Activated CD4-positive, alpha-beta T cell treated with anti-CD3 and anti-CD28 coated beads, Interleukin-10, Interleukin-2, amounts not matched to agents 100 ng/mL and 50 ng/mL, durations not matched to agents 16 hours and 8 hours (primary cell): ENCODE measurements at places on chromosomes 7 and 10.

DNA sequence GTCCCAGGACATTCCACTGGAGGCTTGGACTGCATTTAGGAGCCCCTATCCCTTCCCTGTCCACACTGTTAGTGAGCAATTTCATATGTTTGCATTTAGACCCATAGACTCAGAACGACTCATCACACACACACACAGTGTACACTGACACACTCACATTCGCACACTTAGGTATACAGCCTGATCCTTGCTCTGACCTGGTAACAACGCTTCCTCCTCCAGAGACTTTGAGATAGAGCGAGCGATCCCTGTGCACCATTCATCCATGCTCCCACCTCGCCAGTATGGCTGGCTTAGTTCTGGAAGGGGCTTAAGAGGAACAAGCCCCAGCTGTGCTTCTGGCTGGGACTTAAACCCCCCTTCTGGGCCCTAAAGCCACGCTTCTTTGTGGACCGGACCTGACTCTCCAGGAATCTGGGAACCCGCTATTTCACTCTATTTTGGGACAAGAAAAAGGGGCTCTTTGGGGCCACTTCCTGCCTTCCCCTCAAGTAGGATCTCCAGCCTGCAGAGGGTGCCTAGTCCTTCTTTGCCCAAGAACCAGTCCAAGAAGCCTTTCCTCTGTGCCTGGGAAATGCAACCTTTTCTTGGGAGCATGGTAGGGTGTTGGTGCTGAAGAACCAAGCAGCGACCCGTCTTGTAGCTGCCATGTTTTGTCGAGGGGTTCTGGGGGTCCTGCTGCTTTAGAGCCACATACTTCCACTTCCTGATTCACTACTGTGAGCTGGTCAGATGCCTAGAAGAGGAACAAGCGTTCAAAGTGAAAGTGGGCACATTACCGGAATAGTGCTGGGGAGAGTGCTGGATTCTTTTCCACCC, 1.1 kb upstream of the HOXA13 start:
- DNase-seq: no peak

DNA sequence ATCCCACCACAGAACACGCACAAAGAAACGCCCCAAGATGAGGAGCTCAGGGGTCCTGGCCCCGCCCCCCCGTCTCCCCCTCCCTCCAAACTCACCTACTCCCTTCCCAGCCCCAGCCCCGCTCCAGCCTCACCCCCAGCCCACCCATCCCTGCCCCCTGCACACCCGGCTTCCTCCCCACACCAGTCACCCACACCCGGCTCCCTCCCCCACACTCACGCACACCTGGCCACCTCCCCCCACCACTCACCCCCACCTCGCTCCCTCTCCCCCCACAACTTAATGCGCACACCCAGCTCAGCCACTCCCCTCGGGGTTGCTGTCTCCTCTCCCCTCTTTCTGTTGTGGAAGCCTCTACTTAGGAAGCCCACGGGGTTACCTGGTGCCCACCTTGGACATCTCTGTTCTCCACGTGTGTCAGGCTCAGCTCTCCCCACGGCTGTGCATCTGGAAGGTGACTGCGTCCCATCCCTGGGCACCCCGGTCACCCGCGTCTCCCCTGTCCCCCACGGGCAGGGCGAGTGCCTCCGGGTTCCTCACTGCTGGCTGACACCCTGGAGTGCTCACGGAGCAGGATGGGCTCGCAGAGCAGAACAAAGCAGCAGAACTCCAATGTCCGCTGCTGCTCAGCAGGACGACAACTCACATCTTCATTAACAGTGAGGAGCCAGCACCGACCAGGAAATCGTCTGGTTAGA, 166.8 kb downstream of the USP6NL start:
- no peak for DNase-seq

DNA sequence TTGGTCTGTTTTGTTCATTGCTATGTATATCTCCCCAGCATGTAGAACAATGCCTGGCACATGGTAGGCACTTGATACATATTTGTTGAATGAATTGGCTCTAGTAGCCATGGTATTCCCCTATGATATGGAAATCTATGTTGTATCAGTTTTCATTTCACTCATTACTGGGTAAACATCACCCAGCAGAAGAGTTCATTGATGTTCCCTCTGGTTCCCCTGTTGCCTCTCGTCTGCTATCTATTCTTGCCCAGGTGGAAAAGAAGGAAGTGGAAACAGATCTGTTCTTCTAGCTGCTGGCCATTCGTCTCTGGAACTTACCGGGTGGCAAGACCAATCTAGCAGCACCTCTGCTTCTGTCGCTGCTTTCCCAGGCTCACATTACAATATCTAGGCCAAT, 71.5 kb downstream of the LRRC4 start:
- no peak for DNase-seq

GRCh38 chr7:124762611-124763143, 2.9 kb downstream of the GPR37 start:
- DNase-seq: no peak

DNA sequence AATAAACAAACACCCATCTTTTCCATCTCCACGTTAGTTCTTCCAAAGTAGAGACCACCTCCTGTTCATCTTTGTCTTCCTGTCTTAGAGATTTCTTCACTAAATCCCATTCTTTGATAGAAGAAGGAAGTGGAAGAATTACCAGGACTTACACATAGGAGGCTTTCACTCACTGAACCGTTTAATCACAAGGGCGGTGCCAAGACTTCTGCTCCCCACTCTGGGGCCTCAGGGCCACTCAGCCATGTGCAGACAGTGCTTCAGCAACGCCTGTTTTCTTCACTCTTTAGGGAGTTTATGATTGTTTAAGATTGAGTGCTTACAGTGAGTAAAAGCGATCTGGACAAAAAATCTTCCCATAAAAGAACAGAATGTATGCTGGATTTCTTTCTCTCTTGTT, 63.9 kb upstream of the SORCS3 start:
- no peak for DNase-seq

DNA sequence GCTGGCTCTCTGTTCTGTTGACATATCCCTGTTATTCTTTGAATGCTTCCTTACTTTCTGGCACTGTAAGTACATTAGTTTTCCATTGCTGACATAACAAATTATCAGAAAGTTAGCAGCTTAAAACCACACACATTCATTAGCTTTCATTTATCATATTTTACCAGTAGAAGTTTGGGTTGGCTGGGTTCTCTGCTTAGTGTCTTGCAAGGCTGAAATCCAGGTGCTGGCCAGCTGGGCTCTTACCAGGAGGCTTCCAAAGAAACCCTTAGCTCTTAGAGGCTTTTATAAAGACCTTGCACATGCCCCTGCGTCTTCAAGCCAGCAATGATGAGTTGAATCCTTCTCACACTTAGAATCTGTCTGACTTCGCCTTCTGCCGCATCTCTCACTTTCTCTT, 160.6 kb downstream of the MLLT10 start:
- DNase-seq: no peak

DNA sequence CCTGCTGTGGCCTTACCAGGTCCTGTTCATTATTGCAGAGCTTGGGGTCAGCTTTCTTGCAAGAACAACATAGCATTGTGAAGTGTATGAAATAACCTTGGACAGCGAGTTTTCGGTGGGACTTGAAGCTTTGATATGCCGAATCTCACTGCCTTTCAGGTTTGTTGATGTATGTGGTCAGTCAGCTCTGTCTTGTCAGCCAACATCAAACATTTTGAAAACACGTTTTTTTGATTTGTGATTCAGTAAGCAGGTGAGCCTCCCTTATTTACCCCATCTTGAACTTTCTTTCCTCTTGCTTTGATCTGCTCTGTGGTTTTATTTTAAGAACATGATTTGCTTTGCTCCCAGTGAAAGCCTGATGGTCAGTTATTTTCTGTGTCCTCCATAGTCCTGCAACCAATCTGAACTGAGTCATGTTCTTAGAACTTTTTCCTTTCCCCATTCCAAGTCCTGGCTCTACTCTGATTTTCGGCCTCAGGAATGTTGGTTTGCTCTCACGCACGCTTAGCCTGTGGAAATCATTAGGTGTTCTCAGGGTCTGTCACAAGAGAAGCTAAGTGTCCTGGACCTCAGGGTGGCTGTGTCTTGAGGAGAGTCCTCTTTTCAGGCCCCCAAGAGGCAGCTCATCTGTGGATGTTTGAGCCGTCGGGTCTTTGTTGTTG, 8.7 kb downstream of the WBP1L start:
- DNase-seq: no peak

DNA sequence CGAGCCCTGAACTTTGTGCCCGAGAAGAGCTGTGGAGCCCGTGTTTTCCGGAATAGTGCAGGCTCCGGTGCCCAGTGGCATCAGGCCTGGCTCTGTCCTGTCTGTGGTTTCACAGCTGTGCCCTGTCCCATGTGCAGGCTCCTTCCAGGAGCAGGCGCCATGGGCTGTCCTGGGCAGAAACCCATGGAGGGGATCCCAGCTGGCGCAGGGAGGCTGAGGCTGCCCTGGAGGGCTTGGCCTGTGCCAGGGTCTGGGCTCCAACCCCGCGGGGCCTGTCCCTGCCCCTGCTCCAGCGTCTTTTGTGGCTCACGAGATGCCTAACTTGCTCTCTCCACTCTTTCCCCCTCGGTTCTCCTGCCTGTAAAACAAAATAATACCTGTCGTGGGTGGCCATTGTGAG, 23.3 kb upstream of the CRHR2 start:
- DNase-seq: no peak

DNA sequence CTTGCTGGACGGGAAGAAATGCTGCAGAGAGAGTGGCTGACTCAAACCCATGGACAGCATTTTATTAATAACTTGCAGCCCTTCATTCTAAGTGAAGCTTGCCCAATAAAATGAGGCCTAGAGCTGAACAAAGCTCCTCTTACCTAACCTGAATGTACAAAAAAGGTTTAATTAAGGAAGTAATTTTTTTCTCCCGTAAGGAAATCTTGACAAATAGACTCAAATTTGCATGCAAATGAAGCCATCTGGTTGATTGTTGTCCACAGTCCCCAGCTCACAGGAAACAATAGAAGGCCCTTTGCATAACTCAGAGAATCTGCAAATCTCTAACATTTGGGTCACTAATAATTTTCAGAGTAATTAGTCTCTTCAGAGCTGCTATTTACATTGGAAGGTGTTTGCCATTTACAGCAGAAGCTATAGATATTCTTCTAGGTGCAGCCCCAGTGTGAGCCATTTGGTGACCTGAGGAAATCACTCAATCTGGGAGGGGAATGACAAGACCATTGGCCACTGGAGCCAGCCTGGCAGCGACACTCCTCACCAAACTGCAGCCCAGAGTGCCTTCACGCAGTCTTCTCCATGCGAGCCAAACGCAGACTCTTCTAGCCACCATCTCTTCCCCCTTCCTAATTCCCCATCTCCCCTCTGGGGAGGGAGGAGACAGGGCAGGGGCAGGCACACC, 483.0 kb upstream of the C7orf33 start:
- no peak for DNase-seq

DNA sequence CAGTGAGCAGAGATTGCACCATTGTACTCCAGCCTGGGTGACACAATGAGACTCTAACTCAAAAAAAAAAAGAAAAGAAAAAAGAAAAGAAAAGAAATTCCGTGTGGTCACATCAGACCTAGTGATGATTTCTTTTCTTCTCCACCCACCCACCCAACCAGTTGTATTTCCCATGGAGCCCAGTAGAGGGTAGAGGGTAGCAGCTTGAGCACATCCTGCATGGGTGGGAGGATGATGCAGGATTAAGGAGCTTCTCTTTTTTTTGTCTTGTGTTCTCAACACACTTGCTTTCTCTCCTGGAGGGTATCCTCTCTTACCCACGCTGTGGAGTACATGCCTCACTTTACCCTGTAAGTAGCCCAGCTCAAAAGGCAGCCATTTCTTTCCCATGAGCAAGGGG, 118.6 kb upstream of the CARD11 start:
- DNase-seq: no peak

GRCh38 chr7:38630720-38631673, at the start of gene AMPH:
AMPH (minus strand) TSS chr7:38631373; CDS start chr7:38631351, 22 bp downstream.
- peak; percentile 10 for DNase-seq

DNA sequence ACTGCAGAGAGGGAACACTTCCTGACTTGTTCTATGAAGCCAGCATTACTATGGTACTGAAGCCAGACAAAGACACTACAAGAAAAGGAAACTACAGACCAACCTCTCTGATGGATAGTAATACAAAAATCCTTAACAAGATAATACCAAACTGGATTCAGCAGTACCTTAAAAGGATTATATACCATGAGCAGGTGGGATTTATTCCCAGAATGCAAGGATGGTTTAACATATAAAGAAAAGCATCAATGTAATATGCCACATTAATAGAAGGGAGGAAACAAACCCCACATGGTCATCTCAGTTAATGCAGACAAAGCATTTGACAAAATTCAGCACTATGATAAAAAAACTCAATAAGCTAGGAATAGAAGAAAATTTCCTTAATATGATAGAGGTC, 47.2 kb downstream of the EBLN1 start:
- no peak for DNase-seq

DNA sequence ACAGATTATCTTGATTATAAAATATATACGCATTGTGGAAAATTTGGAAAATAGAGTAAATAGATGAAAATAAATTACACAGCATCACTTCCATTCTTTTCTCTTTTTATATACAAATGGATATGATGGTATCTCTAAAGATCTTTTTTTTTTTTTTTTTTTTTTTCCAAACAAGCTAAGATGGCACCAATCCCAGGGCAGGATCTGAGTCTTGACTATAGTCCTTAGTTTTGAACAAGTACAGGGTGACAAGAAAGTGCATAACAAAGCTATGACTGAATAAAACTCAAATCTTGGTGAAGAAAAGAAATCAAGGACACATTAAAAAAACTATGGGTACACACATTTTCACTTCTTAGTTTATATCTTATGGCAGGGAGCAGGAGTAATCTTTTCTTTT, 42.6 kb upstream of the FAM133B start:
- DNase-seq: no peak

- no peak for DNase-seq
Measured at GRCh38 chr10:119026301-119027110, 3.0 kb upstream of the NANOS1 start.

GRCh38 chr10:20885678-20886077, 11.4 kb downstream of the NEBL start:
- DNase-seq: no peak

GRCh38 chr10:24643679-24644209, 79.9 kb downstream of the ARHGAP21 start:
- no peak for DNase-seq

- DNase-seq: no peak
Measured at GRCh38 chr10:86664341-86665217, 3.7 kb upstream of the LDB3 start.

- no peak for DNase-seq
Measured at GRCh38 chr10:132696728-132697577, 89.0 kb downstream of the NKX6-2 start.

DNA sequence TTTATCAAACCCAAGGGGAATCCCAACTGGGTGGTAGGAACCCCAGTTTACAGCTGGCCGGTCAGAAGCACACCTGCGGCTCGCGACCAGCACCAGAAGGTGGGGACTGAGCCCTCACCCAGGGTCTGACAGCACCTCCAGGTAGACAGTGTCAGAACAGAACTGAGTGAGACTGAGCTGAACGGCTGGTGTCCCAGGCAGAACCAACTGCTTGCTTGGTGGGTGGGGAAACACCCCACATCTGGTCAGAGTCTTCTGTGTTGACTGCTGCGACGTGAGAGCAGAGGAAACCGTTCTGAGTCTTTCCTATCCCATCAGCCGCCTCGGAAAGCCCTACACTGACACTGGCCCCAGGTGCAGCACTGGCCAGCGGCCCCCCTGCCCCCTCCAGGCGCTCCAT, 160.7 kb downstream of the MAD1L1 start:
- DNase-seq: no peak
